ENCODE measurements at places on chromosomes 7 and 10.

GRCh38 chr7:1536743-1537534 is 6.4 kb downstream of the MAFK start:
- no peak for DNase-seq

GRCh38 chr7:155213955-155214740 is 83.5 kb upstream of the INSIG1 start:
- no peak for DNase-seq

DNA sequence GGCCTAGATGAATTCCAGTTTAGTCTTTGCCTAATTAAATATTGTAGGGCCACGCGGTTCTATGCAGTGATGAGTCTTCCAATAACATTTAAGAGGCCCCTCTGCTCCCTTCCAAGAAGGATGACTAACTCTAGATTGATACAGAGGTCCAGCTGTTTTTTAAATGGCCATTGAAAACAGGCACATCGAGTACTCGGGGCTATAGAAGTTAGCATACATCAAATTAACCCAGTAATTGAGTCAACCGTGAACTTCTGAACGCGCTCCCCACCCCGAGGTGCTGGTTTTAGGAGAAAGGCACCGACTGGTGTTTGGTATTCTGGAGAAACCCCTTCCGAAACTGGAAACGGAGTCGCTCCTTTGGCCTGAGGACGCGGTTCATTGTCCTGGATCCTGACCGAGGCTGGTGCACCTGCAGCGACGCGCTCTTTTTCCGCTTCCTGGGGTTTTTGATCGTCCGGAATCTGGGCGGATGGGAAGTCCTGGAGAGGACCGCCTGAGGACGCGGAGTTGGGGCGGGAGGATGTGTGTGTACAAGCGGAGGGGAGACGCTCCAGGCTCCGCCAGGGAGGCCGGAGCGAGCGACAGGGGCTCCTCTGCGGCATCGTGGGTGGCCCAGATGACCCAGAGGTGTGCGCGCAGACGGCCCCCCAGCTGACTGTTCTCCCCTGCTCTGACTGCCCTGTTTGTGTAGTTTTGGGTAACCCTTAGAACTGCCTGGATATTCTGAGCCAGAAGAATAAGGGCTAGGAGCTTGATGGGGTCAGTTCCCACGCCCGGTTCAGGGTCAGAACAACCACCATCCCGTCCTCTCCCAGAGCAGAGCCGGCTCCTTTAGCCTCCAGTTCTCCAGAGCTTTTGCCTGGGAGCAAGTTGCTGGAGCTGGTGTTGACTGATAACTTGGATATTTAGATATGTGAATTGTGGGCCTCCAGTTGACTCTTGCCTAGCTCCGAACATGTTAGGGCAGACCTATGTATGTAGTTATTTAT is 711 bp downstream of the FAM221A start:
- peak; percentile 81 for DNase-seq

DNA sequence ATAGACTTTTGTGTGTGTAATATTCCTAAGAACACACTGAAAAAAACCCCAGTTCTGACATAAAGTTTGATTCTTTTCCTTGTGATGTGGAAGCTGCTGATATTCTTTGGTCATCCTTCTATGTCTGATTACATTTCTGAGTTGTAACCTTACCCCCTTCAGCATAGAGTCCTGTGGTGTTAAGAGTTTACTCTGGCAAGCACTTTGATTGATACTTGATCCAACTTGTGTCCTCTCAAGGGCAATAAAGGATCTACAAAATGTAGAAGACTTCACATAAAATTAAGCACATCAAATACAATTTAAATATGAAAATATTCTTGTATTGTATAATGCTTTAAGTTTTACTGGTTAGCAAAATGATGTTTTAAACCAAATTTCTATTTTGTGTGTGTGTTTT is 221.7 kb upstream of the DKK1 start:
- DNase-seq, result no peak

DNA sequence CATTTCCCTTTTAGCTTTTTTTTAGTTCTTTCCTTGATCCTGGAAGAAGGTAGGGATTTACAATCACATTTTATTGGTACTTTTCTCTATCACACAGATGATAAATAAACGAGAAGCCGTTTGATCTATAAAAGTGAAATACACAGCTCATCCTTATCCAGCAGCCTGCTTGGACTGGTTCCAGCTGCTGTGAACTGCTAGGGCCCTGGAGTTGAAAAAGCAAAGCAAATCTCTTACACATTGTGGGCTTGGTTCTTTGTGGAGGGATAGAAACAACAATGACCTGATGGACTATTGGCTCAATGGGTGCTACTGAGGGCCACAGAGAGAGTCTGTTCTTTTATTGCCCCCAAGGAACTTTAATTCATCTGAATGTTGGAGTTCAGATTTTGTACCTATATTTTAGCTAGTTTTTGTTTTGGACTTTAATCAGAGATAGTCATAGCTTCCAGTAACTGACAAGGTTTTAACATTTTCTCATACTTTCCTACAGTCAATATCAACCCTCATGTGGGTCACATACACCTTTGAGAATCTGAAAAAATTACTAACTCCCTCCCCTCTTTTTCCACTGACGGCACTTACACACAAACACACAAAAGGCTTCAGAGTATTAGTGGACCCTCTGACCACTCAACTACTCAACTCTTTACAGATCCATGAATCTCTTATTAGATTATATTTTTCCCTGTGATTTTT is 91.6 kb upstream of the CCDC6 start:
- DNase-seq, result no peak

DNA sequence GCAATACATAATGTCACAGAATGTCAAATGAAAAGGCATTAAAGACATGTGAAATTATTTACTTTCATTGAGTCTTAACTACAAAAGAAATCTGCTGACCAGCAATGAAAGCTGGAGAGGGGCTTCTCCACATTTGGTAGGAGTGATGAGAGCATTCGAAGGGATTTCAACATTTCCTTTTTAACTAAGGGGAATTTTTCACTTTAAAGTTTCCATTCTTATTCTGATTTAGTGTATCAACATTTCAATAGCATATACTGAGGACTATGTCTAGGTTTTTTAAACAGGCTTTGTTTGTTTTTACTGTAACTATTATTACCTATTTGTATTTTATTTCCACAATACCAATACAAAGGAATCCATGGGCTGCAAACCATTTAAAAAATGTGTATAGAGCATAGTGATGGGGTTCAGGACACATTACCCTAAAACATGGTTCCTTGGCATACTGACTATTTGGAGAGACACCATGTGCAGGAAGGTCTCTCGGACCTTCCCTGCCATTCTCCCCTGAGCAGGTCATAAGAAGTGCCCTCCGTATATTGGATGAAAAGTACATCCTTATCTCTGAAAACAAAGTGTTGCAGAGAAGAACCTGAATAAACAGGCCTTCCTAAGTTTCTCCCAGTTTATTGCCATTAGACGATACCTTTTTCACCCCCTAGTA is 278.7 kb downstream of the DOCK4 start:
- DNase-seq, result no peak

DNA sequence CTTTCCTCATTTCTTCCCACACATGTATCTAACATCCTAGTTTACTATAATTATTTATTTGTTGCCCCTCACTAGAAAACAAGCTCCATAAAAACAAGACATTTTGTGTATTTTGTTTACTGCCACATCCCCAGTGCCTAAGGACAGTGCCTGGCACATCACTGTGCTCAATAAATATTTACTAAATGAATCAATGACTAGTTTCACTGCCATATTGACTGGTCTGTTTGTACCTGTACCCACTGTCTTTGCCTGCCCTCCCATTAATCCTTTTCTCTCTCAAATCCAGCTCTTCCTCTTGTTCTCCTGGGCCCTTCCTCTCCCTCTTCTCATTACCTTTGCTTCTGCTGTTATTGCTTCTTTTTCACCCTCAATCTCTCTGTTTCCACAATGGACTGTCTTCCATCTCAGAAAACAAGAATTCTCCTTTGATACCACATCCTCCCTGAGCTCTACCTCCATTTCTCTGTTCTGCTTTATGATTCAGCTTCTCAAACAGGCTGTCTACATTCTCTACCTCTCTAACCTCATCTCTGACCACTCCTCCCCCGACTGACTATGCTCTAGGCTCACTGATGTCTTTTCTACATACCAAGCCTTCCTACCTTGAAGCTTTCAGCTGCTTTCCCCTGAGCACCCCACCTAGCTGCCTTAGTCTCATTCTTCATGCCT is 8.3 kb upstream of the FAM133B start:
- DNase-seq, result peak; percentile 48
